ENCODE measurements at places on chromosomes 6 and 20. TPM values are rescaled to one million over a fixed set of nuclear protein-coding genes. Genes with fewer than 3 reads are reported as not detected.

BCL2L1 gene
- 139 TPM for total RNA-seq

DZANK1 gene
- 3.0 TPM for total RNA-seq

GRCh38 chr6:167801263-167801662, 25.4 kb upstream of the AFDN start:
- H3K27ac ChIP-seq, result no peak overlapping the region
- no peak for DNase-seq
- H3K4me1 ChIP-seq, result no peaks in the 10 kb centered on the region
- no peak overlapping the region for H3K4me3 ChIP-seq

- peaks cover 8% of the 10 kb centered on the region for H3K4me1 ChIP-seq
- H3K27ac ChIP-seq, result no peak overlapping the region
- DNase-seq, result peak; percentile 58
- H3K4me3 ChIP-seq, result no peak overlapping the region
Measured at GRCh38 chr20:43187476-43188233, 2.1 kb downstream of the PTPRT start.

DNA sequence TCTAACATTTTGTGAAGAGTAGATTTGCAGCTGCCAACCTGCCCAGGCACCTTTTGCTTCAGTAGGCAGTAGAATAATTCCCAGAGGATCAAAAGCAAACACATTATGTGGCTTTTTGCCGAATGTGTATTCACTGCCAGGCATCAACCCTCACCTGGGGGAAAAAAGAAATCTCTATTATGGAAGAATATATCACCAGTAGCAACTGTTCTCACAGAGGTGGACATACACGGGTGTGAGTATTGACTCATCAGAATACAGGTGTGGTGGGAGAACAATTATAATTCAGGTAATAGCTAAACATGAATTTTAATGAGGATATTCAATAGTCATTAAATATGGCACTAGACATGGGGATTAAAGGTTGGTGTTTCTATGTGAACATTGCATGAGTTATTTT, 910.7 kb downstream of the TFAP2A start:
- H3K4me3 ChIP-seq, result no peak overlapping the region
- no peaks in the 10 kb centered on the region for H3K36me3 ChIP-seq
- no peak for DNase-seq
- peak overlapping the region; percentile 66 for H3K27ac ChIP-seq
- no peaks in the 10 kb centered on the region for H3K27me3 ChIP-seq

DNA sequence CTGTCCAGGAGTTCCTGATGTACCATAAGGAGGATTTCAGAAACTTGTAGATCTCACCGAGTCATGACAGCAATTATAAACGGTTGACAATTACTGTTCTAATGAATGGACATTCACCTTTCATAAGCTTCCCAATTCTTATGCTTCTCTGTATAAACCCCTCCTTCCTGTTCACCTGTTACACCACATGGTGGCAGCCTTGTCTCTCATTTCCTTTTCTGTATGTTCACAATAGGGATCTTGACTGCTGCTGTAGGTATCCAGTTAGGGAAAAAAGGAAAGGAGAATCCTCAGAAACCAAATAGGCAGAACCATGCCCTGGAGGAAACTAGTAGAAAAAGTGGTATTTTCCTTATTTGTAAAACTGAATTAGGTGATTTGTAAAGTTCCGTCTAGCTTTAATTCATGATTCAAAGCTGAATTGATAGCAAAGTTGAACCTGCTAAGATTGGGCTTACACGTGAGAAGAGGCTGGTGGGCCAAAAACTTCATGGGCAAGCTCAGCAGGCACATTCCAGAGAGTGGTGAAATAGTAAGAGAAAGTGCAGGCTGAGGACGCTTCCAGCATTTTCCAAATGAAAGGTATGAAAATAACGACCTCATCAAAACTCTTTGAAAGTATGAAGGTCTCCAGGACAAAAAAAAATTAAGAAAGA, 29.0 kb upstream of the TBPL1 start:
- no peak overlapping the region for H3K27ac ChIP-seq
- H3K4me1 ChIP-seq, result peaks cover 4% of the 10 kb centered on the region
- no peaks in the 10 kb centered on the region for H3K36me3 ChIP-seq
- H3K27me3 ChIP-seq, result peaks cover 16% of the 10 kb centered on the region

GRCh38 chr20:17635332-17636244, 46.5 kb downstream of the RRBP1 start:
- H3K27ac ChIP-seq, result no peak overlapping the region
- no peaks in the 10 kb centered on the region for H3K4me1 ChIP-seq
- no peak overlapping the region for H3K4me3 ChIP-seq
- no peaks in the 10 kb centered on the region for H3K27me3 ChIP-seq
- no peak for DNase-seq

DNA sequence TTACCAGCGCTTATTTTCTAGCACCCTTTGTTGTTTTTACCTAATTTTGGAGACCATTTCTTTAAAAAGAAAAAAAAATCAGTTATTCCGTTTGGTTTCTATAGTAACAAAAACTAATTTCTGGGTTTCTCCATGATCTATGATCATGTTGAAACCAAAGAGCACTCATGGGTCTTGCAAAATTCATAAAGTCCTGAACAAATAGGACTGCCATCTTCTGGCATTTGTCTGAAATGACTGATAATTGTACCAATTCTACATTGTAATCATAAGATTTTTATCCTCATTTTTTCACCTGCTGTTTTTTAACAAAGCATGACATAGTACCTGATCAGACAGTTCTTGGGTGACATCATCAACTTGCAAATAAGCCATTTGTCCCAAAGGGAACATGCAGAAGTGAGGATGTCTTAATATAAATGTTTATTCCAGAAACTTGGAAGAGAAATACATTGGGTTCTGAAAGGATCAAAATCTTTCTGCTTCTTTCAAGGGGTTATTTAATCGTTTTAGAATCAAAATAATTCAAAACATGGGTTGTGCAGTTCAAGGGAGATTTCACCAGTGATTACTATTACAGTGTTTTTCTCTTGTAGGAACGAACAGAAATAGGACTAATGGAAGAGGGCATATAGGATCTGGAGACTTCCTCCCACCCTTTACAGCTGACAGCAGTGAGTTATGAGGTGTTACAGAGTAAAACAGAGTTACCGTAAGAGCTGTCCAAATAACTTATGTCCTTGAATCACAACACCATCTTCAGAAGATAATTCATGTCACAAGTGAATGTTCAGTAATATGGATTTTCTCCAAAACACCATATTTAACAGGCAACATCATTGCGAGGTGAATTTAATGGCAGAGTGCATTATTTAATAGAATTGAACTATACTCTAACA, 87.1 kb upstream of the GJE1 start:
- H3K36me3 ChIP-seq, result no peaks in the 10 kb centered on the region
- H3K4me3 ChIP-seq, result no peak overlapping the region
- H3K27me3 ChIP-seq, result peaks cover 42% of the 10 kb centered on the region
- DNase-seq, result peak; percentile 40

GRCh38 chr6:67045076-67045475, 1338.0 kb upstream of the EYS start:
- no peak for DNase-seq
- H3K27me3 ChIP-seq, result no peaks in the 10 kb centered on the region
- no peak overlapping the region for H3K27ac ChIP-seq
- no peak overlapping the region for H3K4me3 ChIP-seq
- no peaks in the 10 kb centered on the region for H3K4me1 ChIP-seq

DNA sequence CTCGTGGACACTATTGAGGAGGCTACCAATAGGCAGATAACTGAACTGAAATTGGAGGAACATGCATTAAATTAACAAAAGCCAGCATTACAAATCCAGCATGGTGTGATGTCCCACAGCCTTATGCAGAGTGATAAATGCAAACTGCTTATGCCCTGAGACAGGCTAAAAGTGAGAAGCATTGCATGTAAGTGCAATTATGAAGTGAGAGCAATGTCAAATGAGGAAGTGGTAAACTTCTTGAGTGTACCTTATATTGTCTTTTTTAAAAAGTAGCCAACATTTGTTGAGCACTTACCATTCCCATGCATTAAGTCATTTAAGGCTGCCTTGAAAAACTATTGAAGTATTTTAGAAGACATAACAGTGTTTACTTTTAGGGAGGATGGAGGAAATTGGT, 212.2 kb downstream of the TBC1D7 start:
- H3K27me3 ChIP-seq, result peaks cover 86% of the 10 kb centered on the region
- no peaks in the 10 kb centered on the region for H3K4me1 ChIP-seq
- no peaks in the 10 kb centered on the region for H3K36me3 ChIP-seq
- H3K27ac ChIP-seq, result no peak overlapping the region
- no peak overlapping the region for H3K4me3 ChIP-seq

DNA sequence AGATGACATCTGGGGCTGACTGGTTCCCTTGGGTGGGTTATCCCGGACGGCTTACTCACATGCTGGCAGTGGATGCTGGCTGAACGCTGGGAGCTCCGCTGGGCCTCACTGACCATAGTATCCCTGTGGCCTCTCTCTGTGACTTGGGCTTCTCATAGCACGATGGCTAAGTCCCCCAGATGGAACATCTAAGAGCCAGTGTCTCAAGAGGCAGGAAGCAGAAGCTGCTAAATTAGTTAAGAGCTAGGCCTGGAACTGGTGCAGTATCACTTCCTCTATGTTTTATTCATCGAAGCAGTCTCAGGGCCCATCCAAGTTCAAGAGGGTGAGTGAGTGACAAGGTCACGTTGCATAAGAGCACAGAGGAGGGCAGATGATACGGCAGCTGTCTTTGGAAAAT, 116.5 kb upstream of the LAMP5 start:
- no peaks in the 10 kb centered on the region for H3K4me1 ChIP-seq
- no peaks in the 10 kb centered on the region for H3K27me3 ChIP-seq
- no peaks in the 10 kb centered on the region for H3K36me3 ChIP-seq
- no peak overlapping the region for H3K4me3 ChIP-seq
- H3K27ac ChIP-seq, result no peak overlapping the region

DNA sequence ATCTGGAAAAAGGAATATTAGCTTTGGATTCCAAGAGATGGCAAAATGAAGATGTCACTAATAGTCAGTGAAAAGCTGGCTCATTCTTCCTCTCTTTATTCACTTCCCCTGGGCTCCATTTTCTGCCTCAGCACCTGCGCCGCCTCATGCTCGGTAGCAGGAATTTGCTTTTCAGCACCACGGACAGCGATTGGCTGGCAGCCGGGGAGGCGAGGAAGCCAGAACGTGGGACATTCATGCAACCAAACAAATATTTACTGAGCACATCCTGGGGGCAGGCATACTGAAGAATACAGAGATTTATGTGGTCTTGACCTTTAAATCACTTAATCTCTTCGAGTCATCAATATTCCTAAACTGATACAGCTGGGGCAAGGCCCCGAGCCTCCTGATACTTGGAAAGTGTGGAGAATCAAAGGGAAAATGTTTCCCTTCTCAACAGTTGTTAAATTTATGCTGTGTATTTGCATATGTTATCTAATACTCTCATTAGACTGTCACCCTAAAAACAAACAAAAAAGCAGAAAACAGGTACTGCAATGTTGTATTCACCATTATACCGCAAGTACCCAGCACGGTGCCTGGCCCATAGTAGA, 12.1 kb upstream of the PDYN start:
- peak; percentile 63 for DNase-seq
- H3K4me1 ChIP-seq, result no peaks in the 10 kb centered on the region
- no peaks in the 10 kb centered on the region for H3K36me3 ChIP-seq
- H3K27me3 ChIP-seq, result peaks cover 46% of the 10 kb centered on the region
- H3K4me3 ChIP-seq, result no peak overlapping the region

GRCh38 chr20:22214296-22214695, 370.1 kb downstream of the FOXA2 start:
- no peak overlapping the region for H3K4me3 ChIP-seq
- no peaks in the 10 kb centered on the region for H3K36me3 ChIP-seq
- H3K27me3 ChIP-seq, result peaks cover 78% of the 10 kb centered on the region
- no peak for DNase-seq
- H3K27ac ChIP-seq, result no peak overlapping the region

DNA sequence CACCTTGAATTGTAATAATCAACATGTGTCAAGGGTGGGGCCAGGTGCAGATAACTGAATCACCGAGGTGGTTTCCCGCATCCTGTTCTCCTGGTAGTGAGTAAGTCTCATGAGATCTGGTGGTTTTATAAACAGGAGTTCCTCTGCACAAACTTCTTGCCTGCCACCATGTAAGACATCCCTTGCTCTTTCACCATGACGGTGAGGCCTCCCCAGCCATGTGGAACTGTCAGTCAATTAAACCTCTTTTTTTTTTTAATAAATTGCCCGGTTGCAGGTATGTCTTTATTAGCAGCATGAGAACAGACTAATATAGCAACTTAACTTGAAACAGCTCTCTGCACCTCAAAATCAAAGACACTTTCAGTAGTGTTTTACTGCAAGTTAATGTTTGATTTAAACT, 121.6 kb downstream of the OGFRL1 start:
- no peak overlapping the region for H3K27ac ChIP-seq
- peaks cover 22% of the 10 kb centered on the region for H3K36me3 ChIP-seq
- H3K4me3 ChIP-seq, result no peak overlapping the region

DNA sequence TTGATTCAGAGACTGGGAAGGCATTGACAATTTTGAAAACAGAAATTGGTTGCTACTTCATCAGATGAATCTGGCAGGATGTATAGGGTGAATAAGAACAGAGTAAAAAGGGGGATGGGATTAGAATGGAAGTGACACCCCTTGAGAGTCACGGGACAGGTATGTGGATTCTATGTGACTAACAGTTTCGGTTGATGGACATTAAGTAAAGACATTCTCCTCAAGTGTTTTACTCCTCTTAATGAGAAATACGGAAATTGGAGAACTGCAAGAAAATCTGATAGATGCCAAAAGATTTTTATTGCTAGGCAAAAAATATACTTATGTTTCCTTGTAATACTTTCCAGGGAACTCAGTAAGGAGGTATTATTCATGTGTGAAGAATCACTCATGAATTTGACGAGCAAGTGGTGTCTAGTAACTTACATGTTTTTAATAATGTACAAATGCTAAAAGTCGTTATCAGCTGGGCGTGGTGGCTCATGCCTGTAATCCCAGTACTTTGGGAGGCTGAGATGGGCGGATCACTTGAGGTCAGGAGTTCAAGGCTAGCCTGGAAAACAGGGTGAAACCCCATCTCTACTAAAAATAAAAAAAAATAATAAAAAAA, 135.8 kb downstream of the KIF16B start:
- H3K4me1 ChIP-seq, result no peaks in the 10 kb centered on the region
- no peak overlapping the region for H3K27ac ChIP-seq
- no peaks in the 10 kb centered on the region for H3K27me3 ChIP-seq
- no peak overlapping the region for H3K4me3 ChIP-seq
- DNase-seq, result no peak

DNA sequence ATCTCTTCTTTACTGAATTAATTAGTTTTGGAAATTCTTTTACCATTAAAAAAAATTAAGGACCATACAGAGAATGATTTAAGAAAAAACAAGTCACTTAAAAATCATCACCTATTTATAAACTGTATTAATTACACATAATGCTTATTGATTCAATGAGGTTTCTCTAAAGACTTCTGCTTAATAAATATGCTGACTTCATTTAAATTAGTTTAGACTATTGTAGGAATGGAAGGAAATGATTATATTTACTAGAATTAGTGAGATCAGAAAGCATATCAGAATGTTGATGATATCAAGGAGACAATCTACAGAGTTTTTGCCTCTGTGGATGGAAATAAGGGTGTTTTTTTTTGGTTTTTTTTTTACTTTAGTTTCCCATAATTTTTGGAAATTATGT, 34.6 kb upstream of the SMIM28 start:
- no peaks in the 10 kb centered on the region for H3K36me3 ChIP-seq
- no peaks in the 10 kb centered on the region for H3K27me3 ChIP-seq
- H3K4me3 ChIP-seq, result no peak overlapping the region
- DNase-seq, result no peak

GRCh38 chr6:161435748-161436070, 161.8 kb upstream of the AGPAT4 start:
- DNase-seq, result no peak
- no peaks in the 10 kb centered on the region for H3K27me3 ChIP-seq
- no peak overlapping the region for H3K4me3 ChIP-seq
- H3K4me1 ChIP-seq, result peaks cover 20% of the 10 kb centered on the region
